GM12878 (cell line): ENCODE measurements at places on chromosomes 16 and 17. TPM values are rescaled to one million over a fixed set of nuclear protein-coding genes. Genes with fewer than 3 reads are reported as not detected.
A peak's percentile ranks its signal among the peaks of the same experiment; 100 is the strongest.

HSD11B2 gene
- 0.16 and 0.18 TPM in 2 replicates for total RNA-seq

DNA sequence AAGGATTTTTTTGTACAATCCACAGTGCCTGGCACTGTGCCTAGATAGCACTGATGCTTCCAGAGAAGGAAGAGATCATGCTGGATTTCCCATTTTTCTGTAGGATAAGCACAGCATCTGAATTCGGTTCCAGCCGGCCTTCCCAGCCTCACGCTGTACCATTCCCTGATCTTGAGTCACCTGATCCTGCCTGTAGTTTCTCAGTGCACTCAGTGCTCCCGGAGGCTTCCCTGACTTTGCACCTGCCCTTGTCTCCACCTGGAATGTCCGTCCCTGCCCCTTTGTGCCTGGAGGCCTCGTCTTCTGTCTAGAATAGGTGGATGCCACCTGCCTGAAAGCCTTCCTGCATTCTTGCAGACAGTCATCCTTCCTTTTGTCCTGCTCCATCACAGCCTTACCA, 179.9 kb downstream of the CCDC182 start:
- peaks cover 3% of the 10 kb centered on the region for H3K36me3 ChIP-seq
- H3K4me3 ChIP-seq: no peak overlapping the region
- H3K27me3 ChIP-seq: no peaks in the 10 kb centered on the region
- H3K4me1 ChIP-seq: no peaks in the 10 kb centered on the region
- no peak overlapping the region for H3K27ac ChIP-seq
- DNase-seq: no peak

DNA sequence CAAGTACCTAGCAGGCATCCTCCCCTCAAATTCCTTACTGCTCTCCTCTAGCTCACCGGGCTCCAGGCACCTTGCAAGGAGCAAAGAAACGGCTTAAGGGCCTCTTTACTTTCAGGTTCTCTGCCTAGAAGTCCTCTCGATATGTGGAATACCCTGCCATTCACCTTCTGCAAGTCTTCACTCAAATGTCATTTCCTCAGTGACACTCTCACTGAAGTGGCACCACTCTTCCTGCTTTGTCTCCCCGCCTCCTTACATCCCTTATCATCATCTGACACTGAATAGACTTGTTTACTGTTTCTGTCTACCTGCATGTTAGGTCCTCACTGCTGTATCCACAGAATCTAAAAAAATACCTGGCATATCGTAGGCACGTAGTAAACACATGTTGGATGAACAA, 947 bp downstream of the SLC7A6OS start:
- peak overlapping the region; percentile 95 for H3K4me3 ChIP-seq
- H3K27ac ChIP-seq: peak overlapping the region; percentile 76
- H3K4me1 ChIP-seq: 0 out of 2 replicates have a peak, but pooled peaks cover 3% of the 10 kb centered on the region
- H3K36me3 ChIP-seq: peaks cover 18% of the 10 kb centered on the region
- no peak for DNase-seq

GRCh38 chr17:16923097-16923903, 48.6 kb downstream of the TNFRSF13B start:
- no peak overlapping the region for H3K27ac ChIP-seq
- H3K4me3 ChIP-seq: no peak overlapping the region
- H3K36me3 ChIP-seq: peaks cover 2% of the 10 kb centered on the region

DNA sequence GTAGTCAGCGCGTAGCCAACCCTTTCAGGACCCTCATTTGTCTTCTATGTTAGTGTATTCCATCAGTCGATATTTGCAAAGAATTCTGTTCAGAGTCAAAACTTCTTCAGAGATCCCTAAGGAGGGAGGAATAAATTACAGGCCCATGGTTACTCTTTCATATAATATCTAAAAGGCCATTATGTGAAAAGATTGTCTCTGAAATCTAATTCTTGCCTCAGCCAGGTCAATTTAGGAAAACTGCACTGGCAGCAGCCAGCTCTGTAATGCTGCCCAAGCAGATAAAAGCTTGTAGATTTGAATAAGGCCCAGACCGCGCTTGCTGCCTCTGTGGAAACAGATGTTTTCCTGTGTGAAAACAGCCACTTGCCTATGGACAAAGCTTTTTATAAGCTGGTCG, 379.8 kb downstream of the CNTNAP4 start:
- no peak overlapping the region for H3K4me3 ChIP-seq
- no peaks in the 10 kb centered on the region for H3K27me3 ChIP-seq
- no peak overlapping the region for H3K27ac ChIP-seq
- H3K36me3 ChIP-seq: no peaks in the 10 kb centered on the region

DNA sequence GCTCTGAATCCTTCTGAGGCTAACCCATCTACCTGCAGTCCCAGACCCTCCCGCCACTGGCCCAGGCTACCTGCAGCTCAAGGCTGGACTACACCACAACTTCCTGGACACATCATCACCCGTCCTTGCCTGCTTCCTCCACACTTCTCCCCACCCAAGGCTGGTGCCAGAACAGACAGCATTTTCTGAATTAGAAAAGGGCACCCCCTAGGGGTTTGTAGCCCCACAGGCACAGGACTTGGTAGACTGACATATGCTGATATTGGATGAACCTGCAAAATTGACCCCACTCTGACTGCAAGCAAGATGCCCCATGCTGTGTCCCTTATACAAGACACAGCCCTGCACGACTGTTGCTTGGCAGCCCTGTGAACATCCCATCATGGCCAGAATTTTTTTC, 271.5 kb upstream of the C16orf82 start:
- H3K27me3 ChIP-seq: peaks cover 2% of the 10 kb centered on the region; the same call in 1 of the 2 replicates
- H3K4me1 ChIP-seq: no peaks in the 10 kb centered on the region
- no peak for DNase-seq
- no peak overlapping the region for H3K4me3 ChIP-seq
- no peaks in the 10 kb centered on the region for H3K36me3 ChIP-seq
